ENCODE measurements at places on chromosomes 3 and 15. TPM values are rescaled to one million over a fixed set of nuclear protein-coding genes. Genes with fewer than 3 reads are reported as not detected.

DNA sequence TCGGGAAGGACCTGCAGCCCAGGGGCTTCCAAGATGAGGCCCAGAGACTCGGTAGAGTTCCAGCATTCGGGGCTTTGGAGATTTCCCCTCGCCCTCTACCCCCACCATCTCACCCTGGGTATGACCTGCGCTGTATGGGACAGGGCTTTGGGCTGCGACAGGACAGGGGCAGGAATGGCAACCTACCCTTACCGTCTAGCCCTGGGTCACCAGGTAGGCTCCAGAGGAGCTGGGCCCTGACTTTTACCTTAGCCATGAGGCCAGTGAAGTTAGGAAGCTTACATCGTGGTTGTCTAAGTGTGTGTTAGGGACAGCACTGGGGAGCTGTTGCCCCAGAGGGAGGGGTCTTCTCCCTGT is 683 bp downstream of the PPM1M start:
- peaks cover 10% of the 10 kb centered on the region for H3K36me3 ChIP-seq
- DNase-seq, result no peak
- peak overlapping the region; percentile 83 for H3K4me3 ChIP-seq
- H3K27ac ChIP-seq, result peak overlapping the region; percentile 96
- peaks cover 31% of the 10 kb centered on the region for H3K4me1 ChIP-seq
- H3K27me3 ChIP-seq, result no peaks in the 10 kb centered on the region

DNA sequence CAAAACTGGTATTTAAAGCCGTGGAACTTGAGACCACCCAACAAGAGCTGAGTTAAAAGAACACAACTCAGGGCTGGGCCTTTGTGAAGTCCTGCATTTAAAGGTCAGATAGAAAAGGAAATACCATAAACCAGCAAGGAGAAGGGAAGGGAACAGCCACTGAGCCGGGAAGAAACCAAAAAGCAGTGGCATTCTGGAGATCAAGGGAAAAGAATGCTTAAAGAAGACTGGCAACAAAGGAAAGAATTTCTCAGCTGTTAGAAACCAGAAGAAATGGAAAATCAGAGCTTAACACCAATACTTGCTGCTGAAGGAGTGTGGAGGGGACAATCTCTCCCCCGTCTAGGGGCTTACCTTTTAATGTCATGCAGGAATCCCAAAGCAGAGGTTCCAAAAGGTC is 247.4 kb upstream of the CHRNA7 start:
- no peak for DNase-seq
- no peaks in the 10 kb centered on the region for H3K36me3 ChIP-seq
- H3K4me3 ChIP-seq, result no peak overlapping the region
- no peaks in the 10 kb centered on the region for H3K4me1 ChIP-seq

GRCh38 chr3:170055209-170055608 is 17.4 kb downstream of the GPR160 start:
- no peaks in the 10 kb centered on the region for H3K27me3 ChIP-seq
- DNase-seq, result no peak
- H3K4me3 ChIP-seq, result no peak overlapping the region
- H3K36me3 ChIP-seq, result no peaks in the 10 kb centered on the region
- H3K27ac ChIP-seq, result no peak overlapping the region

GRCh38 chr3:9226326-9226725 is 23.1 kb downstream of the SRGAP3 start:
- peaks cover 22% of the 10 kb centered on the region for H3K4me1 ChIP-seq
- H3K27ac ChIP-seq, result no peak overlapping the region
- H3K27me3 ChIP-seq, result no peaks in the 10 kb centered on the region
- H3K36me3 ChIP-seq, result no peaks in the 10 kb centered on the region
- no peak overlapping the region for H3K4me3 ChIP-seq

DNA sequence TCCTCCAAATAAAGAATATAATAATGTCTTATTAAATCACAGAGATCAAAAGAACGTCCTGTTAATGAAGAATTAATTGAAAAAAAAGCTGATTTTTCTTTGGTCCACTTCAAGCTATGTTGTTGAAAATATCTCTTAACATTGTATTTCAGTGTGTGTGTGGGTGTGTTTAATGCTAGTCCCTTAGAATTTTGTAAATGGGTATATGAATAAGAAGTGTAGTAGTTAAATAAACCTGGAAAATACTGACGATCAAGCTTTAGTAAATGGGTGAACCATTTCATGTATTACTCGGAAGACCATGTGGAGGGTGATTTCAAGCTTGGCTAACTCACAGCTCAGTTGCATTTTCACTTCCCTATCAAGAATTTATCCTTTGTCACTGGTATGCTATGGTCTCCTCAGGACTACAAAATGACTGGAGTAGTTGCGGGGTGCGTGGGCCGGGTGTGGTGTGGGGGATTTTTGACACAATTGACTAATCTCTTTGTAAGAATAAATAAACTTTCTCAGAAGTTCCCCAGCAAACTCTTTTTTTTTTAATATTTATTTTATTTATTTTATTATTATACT is 586.4 kb downstream of the GRM7 start:
- H3K27me3 ChIP-seq, result no peaks in the 10 kb centered on the region
- no peak overlapping the region for H3K4me3 ChIP-seq
- H3K36me3 ChIP-seq, result no peaks in the 10 kb centered on the region
- H3K4me1 ChIP-seq, result no peaks in the 10 kb centered on the region

- no peak overlapping the region for H3K4me3 ChIP-seq
- DNase-seq, result no peak
- H3K4me1 ChIP-seq, result no peaks in the 10 kb centered on the region
- H3K27me3 ChIP-seq, result no peaks in the 10 kb centered on the region
- H3K27ac ChIP-seq, result no peak overlapping the region
- no peaks in the 10 kb centered on the region for H3K36me3 ChIP-seq
These were observed 207.1 kb downstream of the TBC1D2B start for GRCh38 chr15:77870195-77871065.

The NR1I2 gene
- total RNA-seq, result not detected

The ACP3 gene
- total RNA-seq, result 5.6 TPM

The EOGT gene
- 148 TPM for total RNA-seq
